Fibroblast of skin of right biceps (primary cell): ENCODE measurements at places on chromosomes 1 and 21.

GRCh38 chr1:1354271-1355247 is 3.8 kb downstream of the MXRA8 start:
- no peak for DNase-seq

DNA sequence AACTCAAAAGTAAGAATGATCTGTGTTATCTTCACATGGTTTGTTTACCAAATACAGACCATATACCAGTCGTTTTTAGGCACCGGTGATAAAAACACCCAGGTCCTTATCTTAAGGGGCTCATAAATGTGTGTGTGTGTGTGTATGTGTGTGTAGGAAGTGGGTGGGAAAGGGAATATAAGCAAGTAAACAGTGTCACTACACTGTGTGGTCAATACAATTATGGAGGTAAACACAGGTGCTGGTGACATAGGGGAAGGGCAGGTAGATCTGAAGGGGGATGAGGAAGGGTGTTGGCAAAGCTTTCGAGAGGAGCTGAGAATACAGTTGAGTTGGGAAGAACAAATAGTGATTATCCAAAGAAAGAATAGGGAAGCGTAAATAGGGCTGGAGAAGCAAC is 19.1 kb upstream of the MRPS6 start:
- DNase-seq = no peak

- DNase-seq = no peak
These were observed 20.7 kb downstream of the PPP1R15B start for GRCh38 chr1:204390751-204391466.

- no peak for DNase-seq
These were observed 34.6 kb upstream of the DOCK7 start for GRCh38 chr1:62722796-62723195.

DNA sequence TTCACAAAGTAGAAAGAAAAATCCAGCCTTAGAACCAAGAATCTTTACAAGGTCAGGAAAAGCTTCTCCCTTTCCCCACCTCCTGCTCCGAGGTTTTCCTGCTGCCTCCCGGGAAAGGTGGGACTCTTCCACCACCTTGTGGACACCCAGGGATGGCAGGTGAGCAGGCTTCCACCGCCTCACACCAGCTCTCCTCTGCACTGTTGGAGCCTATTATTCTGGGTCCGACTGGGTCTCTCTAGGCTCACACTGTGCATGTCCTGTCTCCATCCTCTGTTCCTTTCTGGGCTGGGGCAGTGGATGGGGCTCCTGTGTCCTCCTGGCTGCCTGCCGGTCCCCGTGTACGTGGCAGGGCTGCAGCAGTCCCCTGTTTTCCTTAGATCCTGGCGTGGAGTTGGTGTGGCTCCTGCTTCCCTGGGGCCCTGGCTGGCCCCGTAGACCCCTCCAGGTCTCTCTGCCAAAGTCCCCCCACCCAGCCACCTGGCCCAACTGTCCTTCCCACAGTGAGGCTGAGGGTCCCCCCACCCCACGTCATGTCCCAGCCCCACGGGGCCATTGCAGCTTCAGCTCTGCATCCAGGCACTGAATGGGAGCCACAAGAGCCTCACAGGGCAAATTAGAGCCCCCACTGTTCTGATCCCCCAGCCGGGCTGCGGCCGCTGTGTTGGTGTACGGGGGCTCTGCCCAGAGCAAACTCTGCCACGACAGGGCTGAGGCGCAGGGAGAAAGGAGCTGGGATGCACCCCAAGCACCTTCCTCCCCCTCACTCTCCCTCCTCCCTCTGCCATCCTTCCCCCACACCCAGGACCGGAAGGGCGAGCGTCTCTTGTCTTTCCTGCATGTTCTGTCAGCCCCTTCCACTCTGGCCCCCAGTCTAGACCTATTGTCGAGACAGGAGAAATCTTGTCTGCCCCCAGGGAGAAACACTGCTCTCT is 3.3 kb upstream of the SLC45A1 start:
- peak; percentile 77 for DNase-seq

- DNase-seq = no peak
These were observed 28.9 kb downstream of the FAM151A start for GRCh38 chr1:54594463-54594862.

DNA sequence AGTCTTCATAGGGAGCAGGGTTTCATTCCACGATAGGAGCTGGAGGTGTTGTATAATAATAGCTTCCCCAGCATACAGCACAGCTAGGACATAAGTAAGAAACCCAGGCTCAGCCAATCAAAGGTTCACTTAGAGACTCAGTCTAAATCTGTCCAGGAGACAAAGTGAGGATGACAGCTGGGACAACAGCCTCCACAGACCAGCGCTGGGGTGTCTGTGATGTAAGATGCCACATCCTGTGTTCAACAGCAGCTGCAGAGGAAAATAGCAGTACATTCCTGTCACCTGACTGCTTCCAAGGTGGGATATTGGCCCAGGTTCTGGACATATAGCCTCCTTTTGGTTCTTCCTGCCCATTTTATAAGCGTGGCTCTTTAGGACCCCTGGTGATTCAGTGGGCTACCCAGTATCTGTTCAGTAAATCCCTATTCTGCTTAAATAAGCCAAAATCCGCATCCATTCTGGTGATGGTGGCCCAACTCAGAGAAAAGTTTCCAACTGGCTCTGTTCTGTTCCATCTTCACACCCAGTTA is 176.8 kb upstream of the SYT6 start:
- no peak for DNase-seq

GRCh38 chr1:248853663-248854375 is 5.1 kb downstream of the ZNF692 start:
- DNase-seq = no peak

- peak; percentile 39 for DNase-seq
These were observed 85.6 kb downstream of the FAM78B start for GRCh38 chr1:166080967-166081870.

DNA sequence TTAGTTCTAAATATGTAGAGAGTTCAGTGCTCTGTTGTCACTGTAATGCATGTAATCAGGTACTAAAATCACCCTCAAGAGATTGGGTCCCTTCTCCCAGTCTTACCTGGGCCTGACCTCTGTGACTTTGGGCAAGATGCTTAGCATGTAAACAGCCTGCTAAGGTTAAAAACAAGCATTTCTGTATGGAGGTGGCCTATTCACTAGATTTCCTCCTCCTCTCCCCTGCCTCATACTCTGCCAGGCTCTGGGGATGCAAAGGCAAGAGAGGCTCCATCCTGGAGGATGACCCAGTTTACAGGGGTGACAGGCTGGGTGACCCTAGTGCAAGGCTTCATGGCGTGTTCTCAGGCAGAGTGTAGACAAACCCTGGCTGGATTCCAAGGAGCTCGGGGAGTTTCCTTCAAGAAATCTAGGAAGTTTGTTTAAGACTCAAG is 28.8 kb downstream of the VANGL2 start:
- no peak for DNase-seq

GRCh38 chr1:27959792-27960603 is at the start of gene XKR8:
Gene XKR8, plus strand, starts transcription at chr1:27959973. Its CDS starts 97 bp downstream, at chr1:27960070.
- peak; percentile 81 for DNase-seq
